ENCODE measurements at places on chromosomes 1 and 21. TPM values are rescaled to one million over a fixed set of nuclear protein-coding genes. Genes with fewer than 3 reads are reported as not detected.

GRCh38 chr1:183816110-183816509 is 11.2 kb downstream of the RGL1 start:
- H3K36me3 ChIP-seq, result no peaks in the 10 kb centered on the region
- DNase-seq, result no peak
- no peak overlapping the region for H3K27ac ChIP-seq
- H3K4me1 ChIP-seq, result peaks cover 7% of the 10 kb centered on the region
- H3K27me3 ChIP-seq, result no peaks in the 10 kb centered on the region

- no peak for DNase-seq
- no peak overlapping the region for H3K4me3 ChIP-seq
- no peaks in the 10 kb centered on the region for H3K36me3 ChIP-seq
- no peaks in the 10 kb centered on the region for H3K4me1 ChIP-seq
- peak overlapping the region; percentile 23 for H3K27ac ChIP-seq
- H3K27me3 ChIP-seq, result peaks cover 49% of the 10 kb centered on the region
Observed at GRCh38 chr1:166933140-166933539, 42.2 kb downstream of the ILDR2 start.

DNA sequence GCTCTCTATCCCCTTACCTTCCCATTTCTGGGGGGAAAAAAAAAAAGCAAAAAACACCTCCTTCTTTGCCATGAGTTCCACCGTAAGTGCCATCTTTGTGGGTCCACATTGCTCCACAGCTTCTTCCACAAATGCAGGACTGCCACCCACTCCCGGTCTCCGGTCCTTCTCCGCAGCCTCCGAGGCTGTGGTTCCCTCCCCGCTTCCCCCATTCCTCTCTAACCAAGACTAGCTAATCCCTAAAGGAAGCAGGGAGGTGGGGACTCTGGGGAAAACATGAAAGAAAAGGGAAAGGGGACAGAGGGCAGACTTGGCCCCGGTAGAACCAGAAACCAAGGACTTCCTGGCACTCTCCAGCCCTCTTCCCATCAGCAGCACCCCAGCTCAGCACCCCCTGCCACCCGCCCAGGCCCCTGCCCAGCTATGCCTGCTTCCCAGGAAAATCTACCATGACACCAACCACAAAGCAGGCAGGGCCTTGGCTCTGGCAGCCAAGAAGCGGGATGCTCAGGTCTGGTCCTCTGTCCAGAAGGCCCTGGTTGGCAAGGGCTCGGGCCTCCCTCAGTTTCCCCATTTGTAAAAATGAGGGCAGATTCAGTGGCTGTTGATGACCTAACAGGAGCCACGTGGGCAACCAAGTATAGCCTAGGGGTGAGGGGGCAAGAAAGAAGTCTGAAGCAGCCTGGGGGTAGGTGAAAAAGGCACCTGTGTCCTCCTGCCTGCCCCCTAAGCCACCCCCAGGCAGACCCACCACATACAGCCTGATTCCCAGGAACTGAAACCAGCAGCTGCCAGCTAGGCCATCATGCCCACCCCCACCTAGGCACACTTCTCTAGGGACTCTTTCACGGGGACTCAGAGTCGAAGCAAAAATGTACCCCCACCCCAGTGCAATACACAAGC is 2.5 kb downstream of the EPHA2 start:
- DNase-seq, result no peak
- H3K27me3 ChIP-seq, result peaks cover 82% of the 10 kb centered on the region
- no peaks in the 10 kb centered on the region for H3K36me3 ChIP-seq
- H3K4me1 ChIP-seq, result peaks cover 11% of the 10 kb centered on the region

- H3K27me3 ChIP-seq, result no peaks in the 10 kb centered on the region
- H3K36me3 ChIP-seq, result no peaks in the 10 kb centered on the region
- no peak for DNase-seq
- no peak overlapping the region for H3K4me3 ChIP-seq
Observed at GRCh38 chr1:228079601-228080263, 2.8 kb upstream of the ARF1 start.

The FAM72B gene
- polyA plus RNA-seq, result not detected

The TIAM1 gene
- polyA plus RNA-seq, result 0.05 TPM

DNA sequence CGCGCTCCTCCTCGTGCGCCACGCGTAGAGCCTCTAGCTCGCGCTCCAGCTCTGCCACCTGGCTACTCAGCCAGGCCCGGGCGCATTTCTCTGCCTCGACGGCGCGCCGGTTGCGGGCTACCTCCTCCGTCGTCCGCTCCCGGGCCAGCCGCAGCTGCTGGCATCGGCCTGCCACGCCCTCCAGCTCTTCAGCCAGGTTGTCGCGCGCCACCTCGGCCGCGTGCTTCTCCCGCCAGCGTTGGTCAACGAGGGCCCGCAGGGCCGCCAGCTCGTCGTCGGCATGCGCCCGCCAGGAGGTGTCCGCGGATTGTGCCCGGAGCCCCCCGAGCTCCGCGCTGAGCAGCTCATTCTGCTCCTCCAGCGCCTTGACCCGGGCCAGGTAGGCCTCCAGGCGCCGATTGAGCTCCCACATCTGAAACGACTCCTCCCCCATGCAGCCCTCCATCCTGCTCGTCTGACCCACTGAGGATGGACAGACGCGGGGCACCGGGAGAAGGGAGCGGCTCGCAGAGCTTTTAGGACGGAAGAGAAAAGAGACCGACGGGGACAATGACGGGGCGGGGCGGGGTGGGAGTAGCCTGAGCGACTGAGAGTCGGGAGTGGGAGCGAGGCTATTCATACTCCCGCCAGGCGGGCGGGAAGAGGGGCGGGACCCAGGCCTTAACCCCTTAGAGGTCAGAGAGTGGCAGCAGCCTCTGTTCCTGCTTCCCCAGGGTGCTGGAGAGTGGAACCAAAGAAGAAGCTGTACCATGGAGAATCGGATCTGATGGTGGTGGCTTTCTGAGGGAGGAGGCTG is at the start of gene NES:
Gene NES (minus strand): TSS at position 588 of the 796 bp plus-strand sequence. CDS start 143 bp downstream, at position 445.
- no peak within 1 kb of the TSS for H3K27ac ChIP-seq
- DNase-seq, result no peak
- H3K4me3 ChIP-seq, result peak within 1 kb of the TSS; percentile 69

DNA sequence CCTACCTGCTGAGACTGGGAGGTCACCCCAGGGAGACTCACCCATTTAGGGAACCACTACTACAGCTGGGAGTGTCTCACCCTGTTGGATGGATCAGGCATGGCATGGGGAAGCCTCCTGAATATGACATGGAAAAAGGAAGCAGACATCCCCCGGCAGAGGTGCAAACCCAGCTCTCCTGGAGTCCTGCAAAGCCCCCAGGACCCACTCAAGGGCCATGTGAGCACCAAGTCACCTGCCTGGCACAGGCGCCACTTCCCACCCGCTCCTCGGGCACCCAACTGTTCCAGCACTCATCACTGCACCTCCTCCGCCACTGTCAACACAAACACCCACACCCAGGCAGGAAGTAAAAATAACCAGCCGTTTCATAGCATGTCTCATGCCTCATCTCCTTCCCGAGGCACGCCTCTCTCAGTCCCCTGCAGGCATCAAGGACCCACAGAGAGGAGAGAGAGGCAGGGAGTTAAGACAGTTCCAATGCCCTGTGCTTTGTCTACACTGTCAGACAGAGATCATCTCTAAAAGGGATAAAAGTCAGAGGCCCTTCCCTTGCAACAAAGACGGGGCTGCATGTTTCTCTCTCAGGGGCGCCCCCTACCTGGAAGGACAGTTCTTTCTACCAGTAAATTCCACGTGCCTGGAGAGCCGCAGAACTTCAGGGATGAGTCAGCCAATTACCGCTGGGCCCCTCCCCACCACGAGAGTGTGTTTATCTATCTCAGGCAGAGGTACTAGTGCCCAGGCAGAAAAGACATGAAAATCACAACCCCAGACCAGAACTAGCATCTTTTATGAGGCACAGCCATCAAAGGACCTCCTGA is 150.1 kb upstream of the SOD1 start:
- no peaks in the 10 kb centered on the region for H3K36me3 ChIP-seq
- no peaks in the 10 kb centered on the region for H3K27me3 ChIP-seq
- H3K27ac ChIP-seq, result peak overlapping the region; percentile 54
- H3K4me3 ChIP-seq, result no peak overlapping the region

DNA sequence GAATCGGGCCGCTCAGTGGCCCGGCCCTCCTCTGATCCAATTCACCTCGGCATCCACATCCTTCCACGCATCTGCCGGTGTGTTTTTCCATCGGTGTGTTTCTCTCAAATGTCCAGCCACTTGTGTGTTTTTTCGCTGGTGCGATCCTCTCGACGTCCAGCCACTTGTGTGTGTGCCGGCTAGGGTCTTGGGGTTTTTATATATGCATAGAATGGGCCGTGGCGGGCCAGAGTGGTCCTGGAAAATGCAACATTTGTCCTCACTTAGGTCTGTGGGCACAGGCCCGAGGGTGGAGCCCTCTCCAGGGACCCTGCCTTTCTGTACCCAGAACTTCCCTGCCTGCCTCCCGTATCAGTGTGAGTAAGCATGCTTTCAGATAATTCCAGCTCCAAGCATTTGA is 1106.4 kb downstream of the AMY1C start:
- no peaks in the 10 kb centered on the region for H3K27me3 ChIP-seq
- no peaks in the 10 kb centered on the region for H3K4me1 ChIP-seq
- no peak overlapping the region for H3K4me3 ChIP-seq
- DNase-seq, result no peak

GRCh38 chr1:92502247-92502646 is 15.5 kb upstream of the GFI1 start:
- no peak overlapping the region for H3K4me3 ChIP-seq
- no peak overlapping the region for H3K27ac ChIP-seq
- no peaks in the 10 kb centered on the region for H3K36me3 ChIP-seq

- no peak overlapping the region for H3K27ac ChIP-seq
- H3K4me3 ChIP-seq, result no peak overlapping the region
- peaks cover 7% of the 10 kb centered on the region for H3K4me1 ChIP-seq
- peaks cover 4% of the 10 kb centered on the region for H3K27me3 ChIP-seq
Observed at GRCh38 chr1:53359934-53360276, 32.0 kb upstream of the LRP8 start.

The AUNIP gene
- not detected for polyA plus RNA-seq

- no peak for DNase-seq
- no peaks in the 10 kb centered on the region for H3K27me3 ChIP-seq
- peaks cover 79% of the 10 kb centered on the region for H3K4me1 ChIP-seq
- no peaks in the 10 kb centered on the region for H3K36me3 ChIP-seq
- H3K4me3 ChIP-seq, result peak overlapping the region; percentile 31
- H3K27ac ChIP-seq, result peak overlapping the region; percentile 65
Observed at GRCh38 chr21:15060543-15061175, 4.1 kb downstream of the NRIP1 start.

The NGF gene
- polyA plus RNA-seq, result not detected

GRCh38 chr21:32337206-32337605 is 38.6 kb downstream of the MRAP start:
- no peak overlapping the region for H3K4me3 ChIP-seq
- peaks cover 80% of the 10 kb centered on the region for H3K36me3 ChIP-seq
- H3K4me1 ChIP-seq, result peaks cover 6% of the 10 kb centered on the region
- H3K27ac ChIP-seq, result no peak overlapping the region
- DNase-seq, result no peak

- no peaks in the 10 kb centered on the region for H3K36me3 ChIP-seq
- no peak overlapping the region for H3K27ac ChIP-seq
- no peak for DNase-seq
Observed at GRCh38 chr1:63238721-63239120, 83.6 kb upstream of the FOXD3 start.

DNA sequence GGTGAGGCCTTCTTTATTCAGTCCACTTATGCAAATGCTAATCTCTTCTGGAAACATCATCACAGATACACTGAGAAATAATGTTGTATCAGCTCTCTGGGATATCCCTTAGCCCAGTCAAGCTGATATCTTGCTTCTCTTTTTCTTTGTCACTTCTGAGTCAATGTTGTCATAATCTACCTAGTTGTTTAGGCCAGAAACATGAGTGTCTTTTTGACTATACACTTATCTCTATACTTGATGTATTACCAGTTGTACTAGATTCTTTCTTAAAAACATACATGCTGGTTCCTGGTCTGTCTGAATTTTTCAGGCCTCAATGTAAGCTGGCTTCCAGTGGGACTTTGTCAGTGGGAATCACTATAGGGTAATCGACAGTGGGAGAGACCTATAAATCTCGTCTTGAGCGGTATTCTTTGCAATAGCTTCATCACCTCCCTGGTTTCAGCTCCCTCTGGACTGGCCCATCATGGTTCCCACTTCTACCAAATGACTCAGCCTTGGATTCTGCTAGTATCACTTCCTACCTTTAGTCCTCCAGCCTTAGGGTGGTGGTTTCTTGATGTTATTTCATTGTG is 135.2 kb upstream of the CYYR1 start:
- H3K4me1 ChIP-seq, result no peaks in the 10 kb centered on the region
- H3K36me3 ChIP-seq, result no peaks in the 10 kb centered on the region
- H3K27ac ChIP-seq, result no peak overlapping the region
- H3K27me3 ChIP-seq, result no peaks in the 10 kb centered on the region
- no peak for DNase-seq

DNA sequence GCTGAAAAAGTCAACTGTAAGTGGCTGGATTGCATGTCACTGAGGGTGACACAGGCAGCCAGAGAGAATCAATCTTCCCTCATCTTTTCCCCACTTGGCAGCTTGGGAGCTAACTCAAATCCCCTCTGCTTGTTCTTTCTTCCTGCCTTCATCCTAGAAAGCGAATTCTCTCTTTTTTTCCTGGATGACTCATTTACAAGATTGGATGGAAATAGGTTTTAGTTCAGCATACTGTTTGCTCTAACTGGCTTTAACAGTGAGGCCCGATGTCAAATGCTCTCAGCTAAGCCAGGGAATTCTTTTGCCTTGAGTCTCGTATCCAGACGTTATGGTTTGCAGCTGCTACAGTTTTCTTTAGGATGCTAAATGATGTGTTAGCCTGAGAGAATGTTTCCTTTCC is 72.7 kb downstream of the HUNK start:
- H3K27me3 ChIP-seq, result peaks cover 17% of the 10 kb centered on the region
- no peaks in the 10 kb centered on the region for H3K36me3 ChIP-seq
- no peak overlapping the region for H3K4me3 ChIP-seq
- no peak for DNase-seq
- H3K4me1 ChIP-seq, result no peaks in the 10 kb centered on the region

The SGIP1 gene
- polyA plus RNA-seq, result not detected

The SOAT1 gene
- 35.2 TPM for polyA plus RNA-seq

DNA sequence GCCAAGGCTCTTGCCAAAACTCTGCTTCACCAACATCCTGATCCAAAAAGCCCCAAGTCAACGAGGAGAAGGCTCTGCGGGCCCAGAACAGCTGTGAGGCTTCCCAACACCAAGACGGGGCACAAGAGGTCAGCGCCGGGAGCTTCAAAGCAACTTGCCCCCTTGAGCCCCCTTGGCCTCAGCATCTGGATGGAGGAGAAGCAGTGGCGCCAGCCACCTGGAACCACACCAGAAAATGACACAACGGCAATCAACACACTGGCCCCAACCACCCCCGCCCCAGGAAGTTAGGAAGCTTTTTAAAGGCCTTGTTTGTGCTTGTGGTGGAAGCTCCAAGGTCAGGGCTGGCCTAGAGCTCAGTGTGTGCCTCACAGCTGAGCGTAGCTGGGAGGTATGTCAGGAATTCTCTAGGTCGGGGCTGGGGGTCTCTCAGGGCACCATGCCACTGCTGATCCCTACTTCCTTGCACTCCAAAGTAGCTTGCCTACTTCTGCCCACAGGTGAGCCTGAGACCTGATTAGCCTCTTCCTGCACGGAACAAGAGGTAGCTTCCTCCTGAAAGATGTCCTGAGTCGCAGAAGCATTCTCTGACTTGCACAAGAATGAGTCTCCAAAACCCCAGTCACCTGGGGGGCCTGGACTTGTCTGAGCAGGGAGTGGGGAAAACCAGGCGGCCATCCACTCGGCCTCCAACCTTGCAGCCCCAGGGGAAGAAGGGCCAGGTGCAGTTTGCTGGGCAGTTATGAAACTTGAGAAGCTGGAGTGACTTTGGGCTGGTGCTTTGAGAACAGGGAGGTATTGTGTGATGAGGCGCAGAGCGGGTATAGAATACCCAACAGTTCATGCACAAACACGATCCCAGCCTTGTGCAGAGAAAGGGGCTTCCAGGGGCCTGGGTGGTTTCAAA is 9.7 kb upstream of the SRP9 start:
- no peaks in the 10 kb centered on the region for H3K36me3 ChIP-seq
- DNase-seq, result no peak
- H3K27me3 ChIP-seq, result no peaks in the 10 kb centered on the region
- peaks cover 4% of the 10 kb centered on the region for H3K4me1 ChIP-seq
- H3K4me3 ChIP-seq, result no peak overlapping the region
